ENCODE measurements at places on chromosomes 2 and 18. TPM values are rescaled to one million over a fixed set of nuclear protein-coding genes. Genes with fewer than 3 reads are reported as not detected.

DNA sequence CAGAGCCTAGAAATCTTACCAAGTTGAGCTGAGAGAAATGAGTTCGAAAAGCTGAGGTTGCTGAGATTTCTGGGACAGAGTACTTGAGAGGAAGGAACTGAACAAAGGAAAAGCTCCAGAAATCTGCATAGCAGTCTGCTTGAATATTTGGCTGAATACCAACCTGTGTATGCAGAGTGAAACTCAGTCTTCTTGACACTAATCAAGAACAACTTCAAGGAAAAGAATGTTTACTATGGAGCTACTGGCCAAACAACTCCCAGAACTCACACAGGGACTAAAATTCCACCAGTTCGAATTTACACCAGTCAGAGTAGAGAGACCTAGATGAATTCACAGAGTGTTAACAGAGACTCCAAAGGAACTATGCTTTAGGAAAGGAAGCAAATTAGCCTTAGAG lies 66.5 kb downstream of the USP37 start:
- no peak for DNase-seq

GRCh38 chr2:77270433-77270832 lies 251.7 kb downstream of the LRRTM4 start:
- DNase-seq = no peak

- no peak for DNase-seq
These were observed 32.5 kb downstream of the CCDC68 start for GRCh38 chr18:54926593-54927325.

Gene SCN7A
- not detected for total RNA-seq

Gene FBXO48
- 0.52 TPM for total RNA-seq

Gene C2orf72
- 1.2 TPM for total RNA-seq

DNA sequence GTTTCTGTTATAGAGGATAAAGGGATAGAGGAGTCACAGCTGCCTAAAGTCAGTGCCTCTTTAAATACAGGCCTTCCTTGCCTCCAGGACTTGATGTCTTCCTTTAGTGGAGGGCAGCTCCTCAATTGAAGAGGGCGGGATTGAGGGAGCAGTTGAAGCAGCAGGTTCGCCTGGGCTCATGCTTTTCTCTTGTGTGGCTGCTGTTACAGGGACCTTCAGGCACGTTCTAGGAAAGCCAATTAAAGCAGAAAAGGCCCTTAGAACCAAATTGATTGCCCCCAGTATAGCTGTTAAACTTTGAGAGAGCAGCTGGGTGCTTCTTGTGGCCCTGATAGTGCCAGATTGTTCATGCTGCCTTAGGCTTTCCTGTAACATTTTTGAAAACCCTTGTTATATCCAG lies 42.0 kb upstream of the LTBP1 start:
- no peak for DNase-seq

DNA sequence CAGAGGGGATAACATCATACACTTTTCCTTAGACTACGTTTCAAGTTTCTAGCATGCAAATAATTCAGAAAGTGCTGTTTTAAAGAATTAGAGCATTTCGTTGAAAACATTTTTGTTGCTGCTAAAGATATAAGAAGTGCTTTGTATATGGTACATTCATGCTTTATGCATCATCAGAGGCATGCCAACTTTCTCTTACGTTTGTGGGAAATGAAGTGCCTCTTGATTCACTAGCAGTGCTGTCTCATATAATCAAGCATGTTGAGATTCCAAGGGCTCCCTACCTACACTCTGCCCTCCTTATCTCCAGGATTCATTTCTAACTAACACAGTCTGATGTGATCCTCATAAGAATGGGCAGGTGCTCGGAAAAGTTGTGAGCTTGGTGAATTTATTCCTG lies 748.6 kb upstream of the DDX18 start:
- no peak for DNase-seq

GRCh38 chr2:148876595-148877402 lies 1.8 kb downstream of the KIF5C start:
- DNase-seq = peak; percentile 91

Gene KCNG2
- total RNA-seq = 0.14 TPM

Gene ASB18
- total RNA-seq = not detected

Gene GKN1
- not detected for total RNA-seq

- no peak for DNase-seq
These were observed 639.9 kb upstream of the PIK3C3 start for GRCh38 chr18:41315134-41315533.

GRCh38 chr2:39091543-39091942 lies 29.3 kb downstream of the SOS1 start:
- DNase-seq = peak; percentile 27

DNA sequence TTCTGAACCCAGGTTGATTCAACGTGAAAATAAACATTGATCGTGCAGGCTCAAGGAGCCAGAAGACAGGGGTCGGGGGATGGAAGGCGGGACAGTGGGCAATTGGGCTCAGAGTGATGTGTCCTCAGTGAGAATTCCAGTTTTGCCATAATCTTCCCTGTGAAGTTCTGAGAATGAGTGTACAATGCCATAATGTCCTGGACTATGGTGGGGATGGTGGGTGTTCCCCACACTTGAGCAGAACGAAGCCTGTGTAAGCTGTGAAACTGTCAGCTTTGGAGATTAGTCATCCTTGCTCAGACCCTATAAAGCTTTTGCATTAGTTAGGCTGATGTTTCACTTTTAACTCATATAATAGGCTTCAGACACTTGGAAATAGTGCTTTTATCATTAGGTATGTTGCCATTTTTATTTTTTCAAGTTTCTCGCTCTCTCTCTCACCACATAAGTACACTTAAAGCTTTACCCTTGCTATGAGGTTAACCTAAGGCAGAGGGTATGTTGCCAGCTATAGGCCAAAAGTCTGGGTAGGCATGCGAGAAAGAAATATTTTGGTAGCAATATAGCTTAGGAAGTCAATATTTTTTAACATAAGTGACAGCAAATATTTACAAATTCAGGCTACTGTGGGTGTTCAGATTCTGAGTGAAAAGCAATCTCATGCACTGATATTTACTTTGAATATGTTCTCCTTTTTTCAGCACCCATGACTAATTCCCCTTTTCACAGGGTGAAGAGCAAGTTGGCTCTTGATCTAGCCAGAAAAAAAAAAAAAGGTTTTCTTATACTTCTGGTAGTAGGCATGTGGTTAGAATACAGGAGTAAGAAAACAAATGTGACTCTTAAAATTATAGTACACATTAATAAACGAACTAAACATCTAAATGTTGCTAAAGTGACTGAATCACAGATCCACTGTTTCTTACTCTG lies 47.2 kb downstream of the CDC42EP3 start:
- no peak for DNase-seq

DNA sequence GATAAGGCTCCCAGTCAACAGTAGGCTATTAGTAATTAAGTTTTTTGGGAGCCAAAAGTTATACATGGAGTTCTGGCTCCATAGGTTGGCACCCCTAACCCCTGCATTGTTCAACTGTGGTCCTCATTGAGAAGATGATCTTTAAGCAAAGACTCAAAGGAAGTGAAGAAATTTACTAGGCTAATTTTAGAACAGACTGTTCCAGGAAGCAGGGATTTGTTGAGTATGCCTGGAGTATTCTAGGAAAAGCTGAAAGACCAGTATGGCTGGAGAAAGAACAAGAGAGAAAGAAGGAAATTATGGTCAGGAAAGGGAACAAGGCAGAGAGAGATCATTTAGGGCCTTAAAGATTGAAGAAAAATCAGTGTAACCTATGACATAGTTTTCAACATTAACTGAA lies 125.1 kb downstream of the PMAIP1 start:
- no peak for DNase-seq

GRCh38 chr18:28916456-28916855 lies 739.5 kb upstream of the CDH2 start:
- DNase-seq = no peak

Gene SDC1
- 27.2 TPM for total RNA-seq

Gene CCDC68
- total RNA-seq = 0.10 TPM

GRCh38 chr18:12843420-12844350 lies 40.4 kb downstream of the PTPN2 start:
- DNase-seq = no peak

GRCh38 chr18:36649205-36649604 lies 179.6 kb downstream of the TPGS2 start:
- DNase-seq = peak; percentile 47

Gene SOWAHC
- 27.1 TPM for total RNA-seq

All from H7 (cell line).